ENCODE measurements at places on chromosomes 4 and X. TPM values are rescaled to one million over a fixed set of nuclear protein-coding genes. Genes with fewer than 3 reads are reported as not detected.

TRAM1L1 gene
- 6.3 TPM for total RNA-seq

STARD8 gene
- 8.0 TPM for total RNA-seq

WFS1 gene
- total RNA-seq: 30.5 TPM

NUDT10 gene
- total RNA-seq: 3.3 TPM

RS1 gene
- total RNA-seq: not detected

GAR1 gene
- 4.1 TPM for total RNA-seq

RAB39B gene
- 0.85 TPM for total RNA-seq

RNF175 gene
- total RNA-seq: 0.61 TPM

FGF5 gene
- total RNA-seq: 24.8 TPM

Data from hair follicle dermal papilla cell (primary cell).